NCI-H146 (cell line): ENCODE measurements at places on chromosomes 6 and 20.

DNA sequence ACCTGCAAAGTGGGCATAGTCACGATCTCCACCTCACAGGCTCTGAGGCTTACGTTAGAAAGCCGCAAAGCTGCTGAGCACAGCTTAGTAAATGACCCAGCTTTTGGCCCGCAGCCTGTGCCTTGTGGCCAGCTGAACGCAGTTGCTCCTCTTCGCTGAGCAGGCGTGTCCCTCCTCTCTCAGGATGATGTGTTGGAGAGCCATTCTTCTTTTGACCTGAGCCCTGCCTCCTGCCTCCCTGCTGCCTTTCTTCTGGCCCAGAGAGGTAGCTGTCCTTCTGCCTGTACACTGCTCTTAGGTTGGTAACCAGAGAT, 47.6 kb upstream of the MYL9 start:
- DNase-seq: no peak

GRCh38 chr6:137775720-137776119, 91.3 kb upstream of the TNFAIP3 start:
- no peak for DNase-seq

DNA sequence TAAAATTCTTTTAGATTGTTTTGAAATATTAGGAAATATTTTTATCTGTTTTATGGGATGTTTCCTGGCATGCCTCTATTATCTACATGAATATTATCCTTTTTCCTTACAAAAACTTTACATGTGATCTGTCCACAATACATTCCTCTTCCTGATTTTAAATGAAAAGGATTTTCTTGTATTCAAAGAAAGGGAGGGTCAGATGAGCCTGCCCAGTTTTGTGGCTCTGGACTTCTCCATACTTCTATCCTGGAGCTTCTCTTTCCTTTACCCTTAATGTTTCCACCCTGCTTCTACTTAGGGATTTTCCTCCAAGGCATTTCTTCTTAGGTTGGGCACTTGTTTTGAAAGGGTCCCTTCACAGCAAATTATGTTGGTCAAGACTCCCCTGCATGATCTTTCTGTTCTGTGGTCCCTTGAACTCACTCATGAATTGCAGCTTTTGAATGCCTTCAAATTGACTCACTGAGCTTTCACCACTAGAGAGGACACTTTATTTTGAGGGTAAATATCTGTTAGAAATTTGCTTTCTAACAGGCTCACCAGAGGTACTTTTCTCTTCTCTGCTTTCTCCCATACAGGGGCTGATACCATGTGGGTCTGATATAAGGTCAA, 104.9 kb downstream of the CENPW start:
- DNase-seq: no peak

DNA sequence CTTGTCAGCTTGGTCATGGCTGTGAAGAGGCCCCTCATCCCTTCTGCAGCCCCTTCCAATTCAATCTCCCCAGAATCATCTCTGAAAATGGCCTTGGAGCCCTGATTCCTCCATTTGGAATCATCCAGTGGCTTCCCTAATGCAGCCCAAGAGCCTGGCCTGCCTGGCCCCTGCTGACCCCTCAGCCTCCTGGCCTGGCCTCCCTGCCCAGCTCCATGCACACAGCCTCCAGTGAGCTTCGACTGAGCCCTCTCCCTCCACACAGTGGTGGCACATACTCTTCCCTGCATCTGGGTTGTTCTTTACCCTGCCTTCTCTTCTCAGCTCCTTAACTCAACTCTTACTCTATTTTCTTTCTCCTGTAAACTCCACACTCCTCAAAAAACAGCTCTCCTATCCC, 120.9 kb downstream of the ANKRD60 start:
- no peak for DNase-seq

- DNase-seq: no peak
Measured at GRCh38 chr20:41631826-41632225, 13.6 kb upstream of the CHD6 start.

DNA sequence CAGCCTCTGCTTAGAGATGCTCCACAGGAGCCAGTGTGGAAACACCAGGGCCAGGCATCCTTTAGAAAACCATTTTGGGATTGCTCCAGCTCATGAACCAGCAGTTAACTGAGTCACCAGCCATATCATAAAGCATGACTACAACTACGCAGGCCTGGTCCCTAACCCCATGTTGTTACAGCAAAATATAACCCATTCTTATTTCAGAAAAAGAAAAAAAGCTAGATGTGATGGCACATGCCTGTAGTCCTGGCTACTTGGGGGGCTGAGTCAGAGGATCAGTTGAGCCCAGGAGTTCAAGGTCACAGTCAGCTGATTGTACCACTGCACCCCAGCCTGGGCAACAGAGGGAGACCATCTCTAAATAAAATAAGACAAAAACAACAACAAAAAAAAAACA, 36.8 kb downstream of the C6orf15 start:
- no peak for DNase-seq

- DNase-seq: no peak
Measured at GRCh38 chr6:31170987-31171671, 647 bp upstream of the POU5F1 start.

DNA sequence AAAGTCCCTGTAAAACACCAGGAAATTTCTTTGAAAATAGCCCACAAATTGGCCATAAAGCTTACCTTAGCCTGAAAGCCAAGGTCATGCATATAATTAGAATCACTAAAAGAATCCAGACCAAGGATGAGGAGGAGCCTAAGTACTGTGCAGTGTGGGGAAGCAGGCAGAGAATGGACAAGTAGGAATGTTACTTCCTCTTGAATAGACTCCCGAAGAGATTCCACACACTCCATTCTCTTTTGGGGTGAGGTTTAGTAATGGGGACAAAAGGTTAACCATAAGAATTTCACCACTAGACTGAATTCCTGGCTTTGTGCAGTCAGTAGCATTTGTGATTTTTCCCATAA, 27.5 kb upstream of the MARCKS start:
- no peak for DNase-seq

- peak; percentile 37 for DNase-seq
Measured at GRCh38 chr6:10409731-10410206, 5.1 kb downstream of the TFAP2A start.

- DNase-seq: no peak
Measured at GRCh38 chr20:44552950-44553908, 29.1 kb upstream of the PKIG start.

- DNase-seq: no peak
Measured at GRCh38 chr20:43835944-43836508, 78.6 kb upstream of the TOX2 start.

DNA sequence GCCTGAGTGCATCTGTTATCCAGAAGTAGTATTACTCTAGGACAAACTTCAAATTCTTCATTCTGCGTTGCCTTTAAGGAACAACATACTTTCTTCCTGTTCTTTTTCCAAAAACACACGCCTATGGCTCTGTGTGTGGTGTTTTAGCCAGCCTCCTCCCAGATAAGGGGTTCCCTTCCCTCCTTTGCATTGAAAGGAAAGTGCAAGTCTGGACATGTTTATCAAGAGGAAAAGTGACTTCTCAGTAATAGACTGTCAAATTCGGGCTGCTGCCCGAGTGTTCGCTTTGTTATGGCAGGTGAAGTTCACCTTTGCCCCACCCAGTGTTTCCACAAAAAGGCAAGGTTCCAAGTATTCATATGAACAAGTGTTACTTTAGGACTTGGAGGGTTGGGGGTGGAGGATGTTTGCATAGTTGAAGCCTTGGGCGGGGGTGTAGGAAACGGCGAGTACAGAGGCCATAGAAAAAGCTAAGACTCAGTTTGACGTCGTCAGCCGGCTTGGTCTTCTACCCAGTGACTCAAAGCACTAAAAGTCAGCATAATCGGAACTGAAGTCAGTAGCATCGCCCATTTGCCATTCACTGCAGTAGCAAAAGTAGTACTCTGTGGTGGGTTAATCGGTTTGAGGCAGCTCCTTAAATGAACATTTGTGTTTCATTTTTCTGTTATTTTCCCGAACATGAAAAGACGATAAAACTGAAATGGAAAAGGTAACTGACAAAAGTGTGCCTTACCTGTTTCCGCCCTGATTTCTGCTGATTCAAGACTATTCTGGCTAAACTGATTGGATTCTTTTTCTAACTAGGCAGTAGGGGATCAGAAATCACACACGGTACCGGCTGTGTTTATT, 12.5 kb downstream of the PRDM1 start:
- no peak for DNase-seq

DNA sequence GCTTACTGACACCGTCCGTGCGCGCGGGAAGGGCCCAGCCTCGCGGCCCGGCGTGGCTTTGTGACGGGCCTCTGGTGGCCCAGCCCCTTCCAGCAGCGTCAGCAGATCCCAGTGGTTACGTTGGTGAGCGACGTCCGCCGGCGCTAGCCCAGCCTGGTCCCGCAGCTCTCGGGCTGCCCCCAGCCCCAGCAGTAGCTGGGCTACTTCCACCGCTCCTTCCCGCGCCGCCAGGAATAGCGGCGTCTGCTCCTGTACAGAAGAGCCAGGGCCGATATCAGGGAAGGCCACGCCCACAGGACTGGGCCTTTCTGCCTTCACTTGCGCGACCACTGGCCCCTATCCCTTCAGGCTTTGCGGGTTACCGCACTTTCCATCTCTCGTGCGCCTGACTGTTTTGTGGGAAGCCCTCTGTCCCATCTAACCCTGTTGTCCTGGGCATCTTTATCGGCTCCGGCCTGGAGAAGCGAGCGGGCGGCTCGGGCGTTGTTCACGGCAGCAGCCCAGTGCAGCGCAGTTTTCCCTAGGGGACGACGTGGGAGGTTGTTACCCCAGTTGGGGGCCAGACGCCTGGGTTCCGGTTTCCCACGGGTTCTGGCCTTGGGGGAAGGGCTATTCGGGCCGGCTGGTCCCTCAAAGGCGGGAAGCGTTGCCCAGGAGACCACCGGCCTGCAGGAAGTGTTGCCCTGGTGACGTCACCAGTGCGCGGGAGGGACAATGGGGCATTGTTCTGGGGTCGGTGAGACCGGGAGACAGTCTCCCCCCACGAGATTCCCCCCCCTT, 3.6 kb upstream of the GPSM3 start:
- DNase-seq: peak; percentile 90

DNA sequence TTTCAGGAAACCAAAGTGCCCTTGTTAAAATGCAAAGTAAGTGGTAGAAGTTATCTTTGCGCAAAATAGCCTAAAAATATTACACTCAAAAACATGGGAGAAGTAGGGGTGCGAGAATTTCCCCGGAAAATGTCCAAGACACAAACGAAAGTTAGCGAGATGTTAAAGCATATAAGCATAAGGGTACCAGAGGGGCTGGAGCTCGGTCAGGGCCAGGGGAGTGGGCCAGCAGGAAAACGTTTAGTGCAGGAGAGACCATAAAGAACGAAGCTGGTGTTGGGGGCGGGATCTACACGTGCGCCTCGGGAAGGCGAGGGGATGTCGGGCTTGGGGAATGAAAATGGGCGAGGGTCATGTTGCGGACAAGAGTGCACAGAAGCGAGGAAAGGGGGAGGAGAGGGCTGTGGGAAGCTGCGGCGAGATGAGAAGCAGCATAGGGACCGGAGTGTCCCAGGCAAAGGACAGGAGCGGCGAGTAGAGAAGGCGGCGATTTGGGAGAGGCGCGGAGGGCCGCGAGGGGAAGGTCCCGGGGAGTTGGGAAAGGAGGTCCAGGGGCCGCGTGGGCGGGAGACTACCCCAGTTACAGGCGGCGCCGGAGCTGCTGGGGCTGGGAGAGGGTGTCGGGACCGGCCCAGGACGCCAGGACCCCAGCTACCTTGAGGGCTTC, 600 bp downstream of the XPO5 start:
- peak; percentile 73 for DNase-seq

DNA sequence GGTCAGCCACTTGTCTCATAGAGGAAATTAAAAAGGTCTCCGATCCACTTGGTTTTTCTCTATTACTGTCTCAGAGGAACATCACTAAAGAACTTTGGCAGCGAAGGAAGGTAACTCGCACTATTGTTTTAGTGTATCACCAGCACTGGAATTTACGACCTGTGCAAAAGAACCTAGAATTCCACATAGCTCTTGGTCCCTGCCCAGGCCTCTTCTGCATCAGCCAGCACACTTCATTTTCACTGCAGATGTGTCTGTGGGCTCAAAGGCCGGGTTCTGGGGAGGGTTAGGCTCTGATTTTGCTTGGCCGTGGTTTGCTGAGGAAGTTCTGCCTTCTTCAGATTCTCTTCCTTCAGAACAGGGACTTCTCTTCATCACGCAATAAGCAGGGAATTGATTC, 102.8 kb upstream of the TMEM181 start:
- no peak for DNase-seq

DNA sequence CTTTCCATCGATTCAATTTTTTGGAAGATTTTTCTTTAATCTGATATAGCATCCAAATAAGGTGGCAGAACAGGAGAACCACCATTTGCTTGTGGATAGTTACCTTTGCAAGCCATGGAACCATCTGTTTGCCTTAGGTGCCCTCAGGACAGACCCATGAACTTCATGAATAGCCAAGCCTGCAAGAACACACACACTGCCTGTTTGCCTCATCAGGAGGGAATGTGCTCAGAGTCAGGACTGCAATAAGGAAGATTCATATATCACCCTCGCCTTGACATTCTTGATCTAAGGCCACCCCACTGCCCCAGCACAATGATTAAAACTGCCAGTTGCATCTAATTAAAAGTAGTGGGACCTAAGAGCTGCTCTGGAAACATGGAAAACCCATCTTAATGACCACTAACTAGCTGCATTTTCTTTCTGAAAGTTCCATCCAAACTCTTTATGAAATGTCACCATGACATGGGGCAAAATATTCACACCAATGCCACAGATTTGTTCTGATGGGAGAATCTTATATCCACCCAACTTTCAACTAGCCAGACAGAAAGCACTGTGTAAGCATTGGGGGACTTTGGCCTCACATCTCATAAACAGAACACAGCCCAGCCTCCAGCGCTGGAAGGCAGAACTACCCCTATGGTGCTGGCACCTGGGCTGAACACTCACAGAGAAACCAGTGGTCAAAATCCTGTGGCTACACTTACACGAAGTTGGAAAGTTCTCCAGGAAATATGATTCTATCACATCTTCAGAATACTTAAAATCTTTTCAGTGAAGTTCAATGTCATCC, 48.3 kb downstream of the TBXT start:
- no peak for DNase-seq

DNA sequence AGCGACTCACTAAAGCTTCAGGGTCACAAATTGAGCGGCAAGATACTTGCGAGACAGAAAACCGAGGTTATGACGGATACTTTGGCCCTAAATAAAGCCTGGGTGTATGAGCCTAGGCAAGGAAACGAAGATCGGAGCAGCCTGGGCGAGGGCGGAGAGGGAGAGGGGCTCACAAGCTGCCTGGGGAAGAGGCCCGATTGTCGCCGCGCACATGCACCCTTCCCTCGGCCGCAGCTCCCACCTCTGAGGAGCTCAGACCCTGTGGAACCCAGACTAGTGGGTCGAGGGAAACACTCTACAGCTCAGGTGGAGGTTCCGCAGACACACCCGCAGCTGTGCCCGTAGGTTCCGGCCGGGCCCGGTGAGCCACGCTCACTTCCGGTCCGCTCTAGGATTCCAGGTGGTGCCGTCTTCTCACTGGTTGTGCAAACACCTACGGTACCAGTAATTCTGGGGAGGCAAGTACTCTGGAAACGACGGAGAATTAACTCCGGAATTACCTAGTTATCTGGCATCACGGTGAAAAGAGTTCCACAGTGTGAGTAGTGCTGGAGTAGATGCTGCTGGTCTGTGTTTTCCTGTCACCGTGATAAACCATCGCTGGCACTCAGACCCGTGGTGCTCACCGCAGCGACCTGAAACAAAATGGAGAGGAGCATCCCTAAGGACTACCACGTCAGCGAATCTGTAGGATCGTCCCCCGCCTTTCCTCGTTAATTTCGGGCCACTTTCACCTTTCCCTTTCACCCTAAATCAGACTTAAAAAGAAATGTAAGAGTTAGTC, 61.5 kb downstream of the GPX5 start:
- DNase-seq: peak; percentile 87
